ENCODE measurements at places on chromosomes 7 and 10.
A peak's percentile ranks its signal among the peaks of the same experiment; 100 is the strongest.

DNA sequence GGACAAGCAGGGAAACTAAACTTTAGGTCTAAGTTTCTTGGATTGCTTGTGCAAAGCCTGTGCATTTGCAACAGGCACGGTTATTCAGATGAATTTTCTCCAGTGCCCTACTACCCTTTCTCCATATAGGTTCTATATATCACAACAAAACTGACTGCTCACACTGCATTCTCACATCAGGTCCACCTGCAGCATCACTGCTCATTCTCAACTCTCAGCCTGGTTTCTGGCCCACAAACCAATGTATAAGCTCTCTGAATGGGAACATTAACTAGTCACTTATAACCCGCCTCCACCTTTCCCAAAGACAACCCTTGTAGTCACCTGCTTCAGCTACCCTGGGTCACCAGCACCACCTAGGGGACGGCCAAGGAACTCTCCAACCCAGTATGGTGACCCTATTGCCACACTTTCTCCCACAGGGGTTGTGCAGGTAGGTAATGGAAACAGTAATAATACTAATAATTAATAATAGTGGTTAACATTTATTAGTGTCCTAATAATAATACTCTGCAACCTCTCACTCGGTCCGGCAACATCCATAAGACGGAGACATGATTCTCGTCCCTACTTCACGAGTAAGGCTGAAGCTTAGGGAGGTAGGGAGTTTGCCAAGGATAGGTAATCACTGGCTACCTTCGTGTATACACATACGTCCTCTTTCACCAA is 97.3 kb downstream of the CLEC2L start:
- peak; percentile 8 for DNase-seq

DNA sequence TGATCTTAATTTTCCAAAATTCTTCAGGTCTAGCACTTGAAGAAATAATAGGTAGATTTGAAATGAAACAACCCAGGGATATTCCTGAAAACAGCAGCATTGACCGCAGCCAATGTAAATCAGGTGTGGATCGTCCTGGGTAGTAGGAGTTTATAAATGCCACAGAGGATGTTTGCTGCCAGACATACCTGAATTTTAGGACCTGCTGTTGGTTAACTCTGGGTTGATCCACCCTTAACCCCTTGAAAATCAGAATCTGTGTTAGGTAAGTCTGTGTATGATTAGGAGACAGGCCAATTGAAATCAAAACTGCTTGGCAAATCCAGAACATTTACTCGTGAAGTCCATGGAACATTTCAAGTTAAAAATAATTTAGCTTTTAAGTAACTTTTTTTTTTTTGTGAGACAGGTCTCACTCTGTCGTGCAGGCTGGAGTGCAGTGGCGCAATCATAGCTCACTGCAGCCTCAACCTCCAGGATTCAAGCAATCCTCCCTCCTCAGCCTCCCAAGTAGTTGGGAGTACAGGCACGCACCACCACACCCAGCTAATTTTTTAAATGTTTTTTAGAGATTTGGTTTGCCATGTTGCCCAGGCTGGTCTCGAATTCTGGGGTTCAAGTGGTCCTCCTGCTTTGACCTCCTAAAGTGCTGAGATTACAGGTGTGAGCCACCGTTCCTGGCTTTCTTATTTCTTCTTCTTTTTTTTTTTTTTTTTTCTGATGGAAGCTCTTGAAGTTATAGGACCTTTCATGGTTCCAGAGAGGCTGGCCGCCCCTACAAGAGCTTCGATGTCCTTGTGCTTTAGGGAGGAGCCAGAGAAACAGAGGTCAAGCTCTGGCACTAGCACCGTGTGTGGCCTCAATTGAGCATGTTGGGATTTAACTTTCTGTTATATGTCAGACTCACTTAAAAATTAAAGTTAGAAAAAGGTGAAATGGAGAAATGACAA is 2.0 kb downstream of the POR start:
- DNase-seq, result no peak

- DNase-seq, result peak; percentile 32
Observed at GRCh38 chr7:142194201-142194600, 63.7 kb downstream of the PRSS58 start.

- no peak for DNase-seq
Observed at GRCh38 chr7:149329766-149330334, 67.9 kb downstream of the ZNF783 start.

DNA sequence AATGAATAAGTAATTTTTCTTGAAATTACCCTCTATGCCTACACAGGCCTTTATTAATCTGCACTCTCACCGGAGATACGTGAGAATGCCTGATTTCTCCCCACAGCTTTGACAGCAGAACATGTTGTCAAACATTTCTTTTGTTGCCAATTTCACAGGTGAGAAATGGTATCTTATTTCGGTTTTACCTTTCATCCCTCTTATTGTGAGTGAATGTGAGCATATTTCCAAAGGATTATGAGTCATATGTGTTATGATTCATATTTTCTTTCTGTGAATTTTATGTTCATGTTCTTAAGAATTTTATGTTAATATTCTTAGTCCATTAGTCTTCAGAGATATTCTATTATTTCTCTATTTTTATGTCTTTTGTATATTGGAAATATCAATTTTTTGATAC is 965.1 kb downstream of the CCSER2 start:
- no peak for DNase-seq

DNA sequence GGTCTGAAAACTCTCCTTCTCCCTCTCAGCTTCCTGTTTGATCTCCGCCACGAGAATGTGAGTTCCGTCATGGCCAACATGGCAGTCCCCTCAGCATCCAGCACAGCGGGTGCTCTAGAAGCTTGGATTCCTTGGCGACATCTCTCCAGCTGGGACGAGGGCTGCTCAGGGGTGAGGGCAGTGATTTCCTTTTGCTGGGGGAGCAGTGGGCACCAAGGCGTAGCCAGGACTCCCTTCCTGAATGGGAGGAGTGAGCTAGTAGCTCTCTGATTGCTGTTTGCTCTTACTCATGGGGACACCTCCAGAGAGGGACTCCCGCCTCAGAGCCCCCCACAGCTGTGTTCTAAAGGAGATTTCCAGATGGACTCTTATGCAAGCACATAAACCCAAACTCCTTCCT is 28.8 kb upstream of the CTBP2 start:
- DNase-seq, result no peak

DNA sequence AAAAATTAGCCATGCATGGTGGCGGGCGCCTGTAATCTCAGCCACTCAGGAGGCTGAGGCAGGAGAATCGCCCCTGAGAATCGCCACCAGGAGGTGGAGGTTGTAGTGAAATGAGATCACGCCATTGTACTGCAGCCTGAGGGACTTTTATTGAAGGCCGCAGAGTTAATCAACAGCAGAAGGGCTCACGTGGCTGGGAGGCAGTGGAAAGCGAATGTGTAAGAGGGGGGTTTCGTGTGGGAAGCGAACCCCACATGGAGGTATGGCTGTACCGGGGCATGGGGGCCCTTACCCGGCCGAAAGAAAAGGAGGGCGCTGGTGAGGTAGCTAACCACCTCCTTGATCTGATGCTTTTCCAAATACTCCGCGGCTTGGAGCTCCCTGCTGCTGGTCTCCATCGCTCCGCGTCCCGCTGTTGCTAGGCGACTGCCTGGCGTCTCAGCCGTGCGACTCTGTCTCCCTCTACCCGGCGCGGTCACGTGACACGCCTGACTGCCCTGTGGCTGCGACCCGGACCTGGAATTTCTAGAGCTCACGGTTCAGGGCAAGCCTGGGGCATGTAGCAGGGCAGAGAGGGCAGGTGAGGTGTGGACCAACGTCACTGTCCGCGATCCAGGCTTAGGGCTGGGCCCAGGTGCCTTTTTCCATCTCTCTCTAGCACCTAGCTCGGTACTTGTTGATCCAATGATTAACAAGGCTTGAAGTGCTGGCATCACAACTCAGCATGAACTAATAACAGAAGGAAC is at the start of gene EFCAB10:
EFCAB10 (minus strand) TSS at position 428 of the 746 bp plus-strand sequence; CDS start at position 398, 30 bp downstream.
- peak; percentile 69 for DNase-seq

GRCh38 chr7:44329888-44330287 is 4.5 kb upstream of the CAMK2B start:
- no peak for DNase-seq

DNA sequence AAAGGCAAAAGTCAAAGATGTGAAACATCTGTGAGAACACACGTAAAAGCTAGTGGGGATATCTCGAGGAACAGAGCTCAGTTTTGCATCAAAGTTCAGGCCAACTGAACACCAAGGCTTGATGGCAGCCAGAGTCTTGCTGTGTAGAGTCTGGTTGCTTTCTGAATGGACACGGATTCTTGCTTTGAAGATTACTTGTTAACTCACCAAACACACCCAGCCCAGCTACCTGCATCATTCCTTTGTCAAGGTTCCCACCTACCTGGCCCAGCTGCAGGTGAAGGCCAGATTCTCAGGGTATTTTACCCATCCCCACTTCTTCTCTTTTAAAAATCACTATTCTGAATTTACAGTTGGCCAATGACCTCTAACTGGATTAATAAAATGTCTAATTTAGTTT is 174.4 kb upstream of the PHYHIPL start:
- no peak for DNase-seq

DNA sequence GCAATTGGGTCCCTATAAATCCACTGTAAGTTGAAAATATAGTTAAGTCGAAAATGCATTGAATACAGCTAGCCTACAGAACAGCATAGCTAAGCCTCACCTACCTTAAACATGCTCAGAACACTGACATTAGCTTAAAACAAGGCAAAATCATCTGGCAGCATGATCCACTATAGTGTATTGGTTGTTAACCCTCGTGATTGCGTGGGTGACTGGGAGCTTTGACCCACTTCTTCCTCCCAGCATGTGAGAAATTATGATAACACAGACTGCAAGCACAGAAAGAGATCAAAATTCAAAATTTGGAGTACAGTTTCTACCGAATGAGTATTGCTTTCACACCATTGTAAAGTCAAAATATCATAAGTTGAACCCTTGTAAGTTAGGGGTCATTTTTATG is 22.3 kb downstream of the CNTNAP2 start:
- no peak for DNase-seq

Measured in EL (cell line).